ENCODE measurements at places on chromosomes 13 and 19. TPM values are rescaled to one million over a fixed set of nuclear protein-coding genes. Genes with fewer than 3 reads are reported as not detected.
A peak's percentile ranks its signal among the peaks of the same experiment; 100 is the strongest.

The ADGRE2 gene
- 1.5 TPM for total RNA-seq

The HSD17B14 gene
- 1.1 TPM for total RNA-seq

The BAX gene
- 55.7 TPM for total RNA-seq

The C19orf85 gene
- not detected for total RNA-seq

The URI1 gene
- total RNA-seq = 56.4 TPM

The ZNF112 gene
- not detected for total RNA-seq

GRCh38 chr19:2371656-2372055 is 11.6 kb downstream of the TMPRSS9 start:
- DNase-seq = no peak

- DNase-seq = peak; percentile 50
Measured at GRCh38 chr19:39237200-39238184, 7.3 kb downstream of the IFNL3 start.

- DNase-seq = no peak
Measured at GRCh38 chr13:102617697-102618350, 21.0 kb downstream of the TPP2 start.

DNA sequence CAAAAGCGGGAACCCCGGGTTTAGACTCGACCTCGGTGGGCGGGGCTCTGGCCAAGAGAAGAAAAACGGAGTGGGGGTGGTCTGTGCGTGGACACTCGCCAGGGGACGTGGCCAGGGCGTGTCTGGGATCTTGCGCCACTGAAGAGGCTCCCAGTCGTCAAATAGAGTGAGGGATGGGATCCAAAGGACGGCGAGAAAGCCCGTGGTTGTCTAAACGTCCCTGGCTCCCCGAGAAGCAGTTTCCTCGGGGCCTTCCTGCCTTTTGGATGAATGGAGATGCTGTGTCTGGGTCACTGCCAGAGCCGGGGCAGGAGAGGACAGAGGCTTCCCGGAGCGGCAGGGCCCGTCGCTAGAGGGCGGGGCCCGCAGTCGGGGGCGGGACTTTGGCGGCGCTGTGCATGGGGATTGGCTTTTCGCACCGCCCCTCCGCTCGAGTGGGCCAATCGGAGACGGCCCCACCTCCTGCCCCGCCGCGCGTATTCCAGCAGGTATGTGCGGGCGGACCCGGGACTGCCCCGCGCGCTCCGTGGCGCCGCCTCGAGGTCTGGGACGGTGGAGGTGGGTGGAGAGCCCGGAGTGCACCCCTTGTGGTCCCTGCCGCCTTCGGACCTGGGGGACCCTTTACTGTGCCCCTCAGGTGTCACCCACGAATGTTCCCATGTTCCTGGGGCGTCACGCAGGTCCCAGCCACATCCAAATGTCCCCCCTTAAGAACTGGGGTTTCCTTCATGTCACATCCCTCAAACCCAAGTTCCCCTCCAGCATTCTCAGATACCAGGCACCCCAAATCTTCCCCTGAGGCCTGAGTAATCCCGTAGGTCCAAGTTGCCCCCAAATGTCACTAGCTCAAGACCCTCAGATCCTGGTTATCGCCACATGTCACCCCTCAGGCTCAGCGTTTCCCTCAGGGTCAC is 38.3 kb downstream of the ZSWIM4 start:
- peak; percentile 83 for DNase-seq

DNA sequence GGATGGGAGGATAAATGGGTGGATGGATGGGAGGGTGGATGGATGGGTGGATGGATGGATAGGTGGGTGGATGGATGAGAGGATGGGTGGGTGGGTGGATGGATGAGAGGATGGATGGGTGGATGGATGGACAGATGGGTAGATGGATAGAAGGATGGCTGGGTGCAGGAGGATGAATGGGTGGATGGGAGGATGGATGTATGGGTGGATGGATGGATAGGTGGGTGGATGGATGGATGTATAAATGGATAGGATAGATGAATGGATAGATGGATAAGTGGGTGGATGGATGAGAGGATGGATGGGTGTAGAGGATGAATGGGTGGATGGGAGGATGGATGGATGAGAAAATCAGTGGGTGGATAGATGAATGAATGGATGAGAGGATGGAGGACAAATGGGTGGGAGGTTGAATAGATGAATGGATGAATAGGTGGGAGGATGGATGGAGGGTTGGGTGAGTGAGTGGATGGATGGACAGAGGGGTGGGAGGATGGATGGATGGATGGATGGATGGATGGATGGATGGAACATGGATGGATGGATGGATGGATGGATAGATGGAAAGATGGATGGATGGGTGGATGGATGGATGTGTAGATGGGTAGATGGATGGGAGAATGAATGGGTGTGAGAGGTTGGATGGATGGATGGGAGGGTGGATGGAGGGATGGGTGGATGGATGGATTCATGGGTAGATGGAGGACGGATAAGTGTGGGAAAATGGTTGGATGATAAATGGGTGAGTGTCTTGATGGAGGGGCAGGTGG is 35.9 kb upstream of the ONECUT3 start:
- no peak for DNase-seq

DNA sequence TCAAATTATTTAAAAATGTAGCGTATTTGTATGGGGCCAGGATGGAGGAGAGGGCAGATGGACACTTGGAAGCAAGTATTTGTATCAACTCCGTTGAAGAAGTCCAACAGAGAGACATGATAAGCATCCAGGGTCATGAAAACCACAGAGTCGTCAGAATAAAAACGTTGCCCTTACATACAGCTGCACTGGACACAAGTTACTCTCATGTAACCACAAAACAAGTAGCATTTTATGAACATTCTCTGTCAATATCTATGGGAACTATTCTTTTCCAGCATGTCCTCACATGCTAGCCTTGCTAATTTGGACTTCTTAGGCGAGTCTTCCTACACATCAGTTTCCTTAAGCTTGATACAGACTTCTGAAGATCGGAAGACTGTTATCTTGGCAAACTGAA is 35.0 kb downstream of the EFNB2 start:
- no peak for DNase-seq

DNA sequence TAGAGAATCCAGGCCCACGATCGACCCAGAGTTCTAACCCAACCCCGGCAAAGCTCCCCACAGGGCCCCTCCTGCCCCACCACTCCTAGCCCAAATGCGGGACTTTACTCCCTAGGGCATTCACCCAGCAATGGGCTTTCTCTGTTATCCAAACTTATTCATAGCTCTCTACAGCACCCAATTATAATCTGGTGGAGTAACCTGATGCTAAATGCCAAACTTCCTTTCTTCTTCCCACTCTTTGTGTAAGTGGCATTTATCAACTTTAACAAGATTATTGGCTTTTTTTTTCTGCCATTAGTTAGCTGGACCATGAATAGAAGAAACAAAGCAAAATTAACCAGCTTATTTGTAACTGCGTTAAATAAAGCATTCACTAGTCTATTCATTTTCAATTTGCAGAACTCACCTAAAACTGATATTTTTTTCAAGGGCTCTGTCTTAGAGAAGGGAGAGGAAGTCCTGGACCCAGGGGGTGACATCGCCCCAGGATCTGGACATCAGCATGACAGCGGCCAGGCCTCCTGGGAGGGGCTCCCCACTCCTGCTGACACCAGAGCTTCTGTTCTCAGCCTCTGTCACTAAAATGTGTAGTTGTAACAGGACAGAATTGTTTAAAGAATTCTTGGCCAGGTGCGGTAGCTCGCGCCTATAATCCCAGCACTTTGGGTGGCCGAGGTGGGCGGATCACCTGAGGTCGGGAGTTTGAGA is 1.5 kb downstream of the FAM124A start:
- no peak for DNase-seq

GRCh38 chr13:49388091-49388635 is 55.7 kb downstream of the CAB39L start:
- DNase-seq = no peak

- DNase-seq = no peak
Measured at GRCh38 chr13:106153876-106154275, 381.6 kb downstream of the EFNB2 start.

DNA sequence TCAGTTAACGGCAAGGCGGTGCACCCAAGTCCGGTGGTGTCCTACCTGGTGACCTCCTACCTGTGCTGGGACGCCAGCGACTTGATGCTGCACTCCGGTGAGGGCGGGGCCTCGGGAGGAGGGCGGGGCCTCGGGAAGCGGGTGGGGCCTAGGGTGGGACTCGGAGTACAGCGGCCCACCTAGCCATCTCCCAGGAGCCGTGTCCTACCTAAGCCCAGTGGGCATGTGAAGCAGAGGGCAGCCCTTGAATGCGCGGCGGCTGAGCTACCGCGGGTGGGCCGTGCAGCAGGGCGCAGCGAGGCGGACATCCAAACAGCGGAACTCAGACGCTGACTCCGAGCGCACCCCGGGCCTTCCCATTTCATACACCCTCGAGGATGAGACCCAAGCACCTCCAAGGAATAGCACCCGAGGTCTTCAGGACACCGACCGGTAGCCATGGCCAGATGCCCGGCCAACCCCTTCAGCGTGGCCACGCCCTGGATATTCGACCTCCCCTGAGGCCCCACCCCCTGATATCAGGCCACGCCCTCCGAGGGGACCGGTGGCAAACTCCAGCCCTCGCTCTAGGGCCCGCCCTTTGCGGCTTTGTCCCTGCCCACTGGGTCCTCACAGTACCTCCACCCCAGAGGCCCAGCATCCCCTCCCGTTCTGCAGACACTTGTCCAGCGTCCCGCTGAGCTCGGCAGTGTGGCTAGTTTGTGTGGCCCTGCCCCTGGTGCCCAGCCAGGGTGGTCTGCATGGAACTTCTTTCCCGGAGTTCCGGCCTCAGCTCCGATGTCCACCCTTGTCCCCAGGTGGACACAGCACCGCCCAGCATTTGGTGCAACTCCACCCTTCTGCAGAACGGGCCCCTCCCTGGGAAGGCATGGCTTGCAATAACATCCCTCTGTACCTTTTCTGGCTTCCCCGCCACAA is 5.4 kb downstream of the KLK1 start:
- DNase-seq = peak; percentile 26

- DNase-seq = no peak
Measured at GRCh38 chr19:32357720-32358119, 12.3 kb downstream of the ZNF507 start.

DNA sequence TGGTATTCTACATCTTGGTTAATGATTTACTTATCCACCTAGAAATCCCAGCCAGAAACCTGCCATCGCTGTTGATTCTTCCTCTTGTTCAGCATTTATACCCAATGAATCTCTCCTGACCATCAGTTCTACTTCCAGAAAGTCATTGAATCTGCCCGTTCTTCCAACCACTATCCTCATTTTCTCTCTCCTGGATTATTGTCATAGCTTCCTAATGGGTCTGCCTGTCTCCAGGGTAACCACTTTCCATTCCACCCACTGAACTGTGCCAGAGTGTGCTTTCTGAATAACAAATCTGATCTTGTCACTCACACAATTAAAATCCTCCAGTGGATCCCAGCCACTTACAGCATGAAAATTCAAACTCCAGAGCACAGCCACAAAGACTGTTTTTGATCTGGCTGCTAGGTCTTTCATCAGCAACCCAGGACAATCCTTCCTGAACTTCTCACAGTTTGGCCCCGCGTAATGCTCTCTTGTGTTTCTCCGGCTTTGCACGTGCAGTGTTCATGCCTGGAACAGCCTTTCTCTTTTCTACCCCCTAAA is 330.6 kb downstream of the SPRY2 start:
- no peak for DNase-seq

DNA sequence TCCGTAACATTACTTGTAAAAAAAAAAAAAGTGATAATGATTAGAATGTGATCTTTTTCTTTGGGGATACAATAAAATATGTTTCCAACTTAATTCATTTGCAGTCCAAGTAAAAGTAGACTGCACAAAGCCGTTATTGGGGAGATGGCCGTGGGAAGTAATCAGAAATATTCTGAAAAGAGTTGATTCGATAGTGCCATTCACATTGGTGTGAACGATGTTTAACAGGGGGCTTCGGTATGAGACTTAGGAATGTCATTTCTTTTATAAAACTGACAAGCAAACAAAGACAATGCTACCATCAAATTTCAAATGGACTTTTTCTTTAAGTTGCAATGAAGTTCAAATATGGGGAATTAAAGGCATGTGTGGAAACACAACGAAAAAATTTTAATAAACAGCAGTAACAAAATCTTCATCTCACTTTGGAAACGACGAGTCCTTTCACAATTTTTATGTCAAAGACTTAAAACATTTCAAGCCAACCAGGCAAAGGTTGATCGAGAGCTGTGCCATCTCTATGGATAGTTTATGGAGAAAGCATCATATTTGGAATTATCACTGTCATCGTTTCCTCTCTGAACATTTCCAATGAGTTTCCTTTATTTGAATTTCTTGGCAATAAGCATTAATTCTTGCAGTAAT is 1.7 kb upstream of the ZIC5 start:
- no peak for DNase-seq

DNA sequence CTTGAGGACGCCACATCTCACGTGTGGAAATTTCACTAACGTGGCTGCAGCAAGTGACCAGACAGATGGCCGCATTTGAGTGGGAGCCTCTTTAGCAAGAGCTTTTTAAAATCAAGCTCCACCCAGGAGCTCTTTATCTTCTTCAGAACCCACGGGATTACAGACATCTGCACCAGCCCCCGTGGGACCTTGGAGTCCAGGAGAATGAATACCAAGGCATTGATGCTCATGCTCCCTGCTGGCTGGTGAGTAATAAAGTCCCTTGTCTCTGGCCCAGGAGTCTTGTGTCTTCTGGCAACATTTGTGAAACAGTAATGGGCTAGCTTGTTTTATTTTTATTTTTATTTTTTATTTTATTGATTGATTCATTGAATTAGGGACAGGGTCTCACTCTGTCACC is 64.4 kb downstream of the TRPM4 start:
- no peak for DNase-seq

Data from CD8-positive, alpha-beta T cell (primary cell).